ENCODE measurements at places on chromosomes 12 and 14. TPM values are rescaled to one million over a fixed set of nuclear protein-coding genes. Genes with fewer than 3 reads are reported as not detected.

Gene SMCO3
- not detected for total RNA-seq

Gene PPM1H
- 15.1 TPM for total RNA-seq

Gene TAS2R42
- not detected for total RNA-seq

Gene INSM2
- total RNA-seq, result not detected

Gene TEX52
- under 0.01 TPM for total RNA-seq

Gene SIX4
- total RNA-seq, result under 0.01 TPM

Gene CCDC196
- not detected for total RNA-seq

Gene TM7SF3
- total RNA-seq, result 180 TPM

Gene TPPP2
- total RNA-seq, result not detected

Gene HOXC10
- total RNA-seq, result not detected
